CD4-positive, alpha-beta T cell treated with Interferon alpha-2 for 1 hour (primary cell): ENCODE measurements at places on chromosomes 5 and 9.

DNA sequence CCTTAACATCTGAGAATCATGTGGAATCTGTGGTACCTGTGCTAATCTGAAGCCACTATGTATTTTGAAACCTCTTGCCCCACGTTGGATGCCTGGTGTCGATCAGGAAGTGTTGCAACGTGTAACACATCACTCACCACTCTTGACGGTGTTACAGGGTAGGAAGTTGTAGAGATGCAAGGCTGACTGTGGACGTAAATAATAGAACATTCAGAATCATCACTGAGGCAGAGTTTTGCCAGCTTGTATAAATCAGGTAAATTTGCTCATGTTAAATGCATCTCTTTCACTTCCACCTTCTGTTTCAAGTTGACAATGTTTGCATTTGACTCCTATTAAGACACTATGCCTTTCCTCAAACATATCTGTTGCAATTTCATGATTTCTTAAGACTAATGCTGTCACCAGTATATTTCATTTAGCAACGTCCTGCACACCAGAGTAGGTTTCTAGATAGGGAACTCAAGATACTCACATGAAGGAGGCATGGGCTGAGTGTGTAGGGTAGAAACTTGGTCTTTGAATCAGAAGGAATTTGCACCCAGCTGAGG lies 38.1 kb downstream of the BASP1 start:
- DNase-seq = no peak

DNA sequence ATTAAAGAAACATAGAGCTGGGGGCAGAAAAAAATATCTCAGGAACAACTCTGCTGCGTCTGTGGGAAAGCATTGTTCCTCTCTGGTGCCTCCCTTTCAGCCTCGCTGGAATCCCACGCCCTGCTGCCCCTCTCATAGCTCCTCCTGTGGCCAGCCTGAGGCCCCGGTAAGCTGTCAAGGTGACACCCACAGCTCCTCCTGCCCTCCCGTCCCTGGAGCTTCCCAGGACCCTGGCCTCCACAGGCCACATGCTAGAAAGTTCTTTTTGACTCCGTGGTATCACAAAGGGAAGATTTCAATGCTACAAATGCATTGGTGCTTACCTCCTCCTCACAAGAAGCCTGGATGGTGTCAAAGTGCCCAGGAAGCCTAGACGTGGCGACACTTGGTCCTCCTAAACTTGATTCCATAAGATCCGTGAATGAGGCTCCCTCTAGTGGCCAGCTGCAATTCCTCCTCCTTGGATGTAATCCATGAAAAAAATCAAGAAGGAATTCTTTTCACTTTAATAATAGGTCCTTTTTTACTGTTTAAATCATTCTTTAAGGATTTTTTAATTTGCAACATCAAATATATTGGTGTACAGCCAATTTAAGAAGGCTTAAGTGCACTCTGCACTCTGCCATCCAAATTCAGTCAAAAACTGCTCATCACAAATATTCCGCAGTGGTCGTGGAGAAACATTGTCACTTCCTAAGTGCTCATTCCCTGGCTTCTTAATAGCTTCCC lies 104.9 kb downstream of the CFAP90 start:
- peak; percentile 28 for DNase-seq

DNA sequence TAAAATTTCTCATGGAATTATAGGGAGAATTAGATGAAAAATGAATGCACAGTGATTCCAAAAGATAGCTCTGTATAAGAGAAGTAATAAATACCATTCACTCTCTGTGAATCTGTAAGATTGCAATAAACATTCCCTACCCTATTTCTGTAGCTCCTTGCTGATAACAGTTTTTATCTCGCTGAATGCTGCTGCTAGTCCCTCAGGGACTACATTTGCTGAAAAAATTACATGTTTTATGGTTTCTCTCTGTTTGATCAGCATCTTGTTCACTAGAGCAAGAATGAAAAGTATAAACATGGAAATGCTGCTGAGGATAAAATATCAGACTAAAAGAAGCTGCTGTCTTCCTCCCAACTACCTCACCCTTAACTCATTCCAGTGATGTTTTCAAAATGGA lies 44.3 kb upstream of the TYRP1 start:
- DNase-seq = no peak

DNA sequence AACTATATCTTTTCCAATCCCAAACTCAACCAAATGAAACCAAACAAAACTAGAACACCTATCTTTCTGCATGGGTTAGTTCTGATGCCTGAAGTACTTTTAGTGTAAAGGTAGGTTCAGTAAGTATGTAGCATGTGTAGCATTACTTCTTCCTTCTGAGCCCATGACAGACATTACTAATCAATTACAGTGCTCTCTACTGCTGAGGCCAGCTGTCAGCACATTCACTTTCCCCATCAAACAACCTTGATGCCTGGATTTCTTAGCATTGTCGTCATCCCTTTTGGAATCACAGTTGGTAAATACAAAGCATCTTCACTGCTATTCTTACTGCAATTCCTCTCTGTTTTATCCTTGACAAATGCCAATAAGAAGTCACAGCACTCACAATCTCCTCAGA lies 103.2 kb downstream of the PTTG1 start:
- DNase-seq = no peak

DNA sequence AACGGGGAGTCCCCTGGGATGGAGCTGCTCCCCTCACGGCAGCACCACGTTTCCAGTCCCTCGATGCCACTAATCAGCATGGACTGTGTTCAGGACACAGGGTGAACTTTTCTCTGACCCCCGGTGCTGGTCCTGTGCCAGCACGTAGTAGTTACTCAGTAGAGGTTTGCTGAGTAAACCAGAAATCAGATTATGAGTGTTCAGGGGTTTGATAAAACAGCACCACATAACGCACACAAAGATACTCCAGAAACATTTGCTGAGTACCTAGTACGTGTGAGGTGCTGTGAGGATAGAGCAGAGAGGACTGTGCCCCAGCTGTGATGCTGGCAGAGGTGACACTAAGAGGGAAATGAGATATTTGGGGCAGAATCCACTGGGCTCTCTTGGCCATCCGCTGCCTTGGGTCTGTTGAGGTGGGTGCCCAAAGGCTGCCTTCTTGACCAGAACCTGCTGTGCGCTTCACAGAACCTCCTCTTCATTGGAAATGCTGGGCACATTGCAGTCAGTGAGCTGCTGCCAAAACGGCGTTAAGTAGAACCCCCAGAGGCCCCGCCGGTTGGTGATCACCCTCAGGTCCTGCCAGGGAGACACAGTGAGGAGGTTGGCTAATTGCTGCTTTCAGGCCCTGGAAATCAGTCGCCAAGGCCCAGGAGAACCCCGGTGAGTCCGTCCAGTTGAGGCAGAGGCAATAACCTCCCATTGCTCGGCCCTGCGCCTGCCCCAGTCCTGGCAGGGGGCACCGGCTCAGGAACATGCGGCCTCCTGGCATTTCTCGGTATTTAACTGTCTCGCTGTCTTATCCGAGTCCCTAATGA lies 49.4 kb downstream of the NEURL1B start:
- DNase-seq = no peak

DNA sequence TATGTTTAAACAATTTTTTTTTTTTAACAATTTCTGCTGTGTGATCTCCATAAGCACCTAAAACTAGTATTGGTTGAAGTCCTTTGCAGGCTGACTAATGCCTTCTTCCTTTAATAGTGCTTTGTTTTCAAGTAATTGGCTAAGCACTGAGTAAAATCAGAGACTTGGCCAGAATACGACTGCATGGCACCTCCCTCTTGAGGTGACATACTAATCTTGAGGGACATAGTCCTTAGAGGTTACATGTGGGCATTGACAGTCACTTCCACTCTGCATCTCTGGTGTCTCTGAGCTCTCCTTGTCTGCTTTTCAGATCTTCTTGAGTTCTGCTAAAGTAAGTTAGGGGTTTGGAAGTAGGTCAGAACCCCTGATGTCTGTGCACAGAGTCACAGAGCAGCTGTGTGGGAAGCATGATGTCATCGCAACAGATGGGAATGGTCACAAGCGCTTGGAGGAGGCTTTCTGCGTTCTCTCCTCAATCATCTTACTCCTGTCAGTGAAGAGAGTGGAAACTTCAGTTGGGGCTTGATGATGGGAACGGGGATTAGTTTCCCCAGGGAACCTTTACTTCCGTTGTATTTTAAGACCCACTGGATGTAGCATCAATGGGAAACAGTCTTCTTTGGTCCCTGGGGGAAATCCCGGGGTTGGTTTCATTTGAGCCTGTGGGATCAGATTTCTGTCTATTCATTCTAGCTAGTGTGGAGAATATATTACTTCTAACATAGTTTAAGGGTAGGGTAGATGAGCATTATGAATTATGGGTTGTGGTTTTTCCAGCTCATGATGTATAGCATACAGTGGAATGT lies 136.9 kb downstream of the ARHGAP26 start:
- DNase-seq = no peak

GRCh38 chr9:88280816-88281382 lies 107.3 kb upstream of the SPIN1 start:
- no peak for DNase-seq

GRCh38 chr5:78638973-78639669 lies 9.5 kb downstream of the LHFPL2 start:
- DNase-seq = no peak

GRCh38 chr9:89675058-89675742 lies 70.4 kb downstream of the GADD45G start:
- no peak for DNase-seq

- no peak for DNase-seq
These were observed 38.6 kb downstream of the NFIB start for GRCh38 chr9:14275331-14275730.

DNA sequence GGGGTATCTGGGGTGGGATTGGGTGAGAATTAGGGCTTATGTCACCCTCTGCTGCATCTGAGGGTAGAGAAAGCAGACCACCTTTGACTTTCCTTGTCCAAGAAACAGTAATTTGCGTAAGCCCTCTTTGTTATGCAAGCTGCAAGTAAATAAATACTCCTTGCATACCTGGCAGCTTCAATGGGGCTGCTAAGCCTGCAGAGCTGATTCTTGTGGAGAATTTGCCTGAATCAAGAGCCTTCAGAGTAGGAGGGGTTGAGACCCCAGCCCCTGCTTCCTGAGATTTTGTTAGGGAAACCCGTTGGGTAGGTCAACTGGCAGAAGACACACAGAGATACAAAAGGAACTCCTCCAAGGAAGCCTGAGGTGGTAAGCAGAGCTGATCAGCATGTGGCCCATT lies 515.1 kb downstream of the DMAC1 start:
- DNase-seq = no peak

DNA sequence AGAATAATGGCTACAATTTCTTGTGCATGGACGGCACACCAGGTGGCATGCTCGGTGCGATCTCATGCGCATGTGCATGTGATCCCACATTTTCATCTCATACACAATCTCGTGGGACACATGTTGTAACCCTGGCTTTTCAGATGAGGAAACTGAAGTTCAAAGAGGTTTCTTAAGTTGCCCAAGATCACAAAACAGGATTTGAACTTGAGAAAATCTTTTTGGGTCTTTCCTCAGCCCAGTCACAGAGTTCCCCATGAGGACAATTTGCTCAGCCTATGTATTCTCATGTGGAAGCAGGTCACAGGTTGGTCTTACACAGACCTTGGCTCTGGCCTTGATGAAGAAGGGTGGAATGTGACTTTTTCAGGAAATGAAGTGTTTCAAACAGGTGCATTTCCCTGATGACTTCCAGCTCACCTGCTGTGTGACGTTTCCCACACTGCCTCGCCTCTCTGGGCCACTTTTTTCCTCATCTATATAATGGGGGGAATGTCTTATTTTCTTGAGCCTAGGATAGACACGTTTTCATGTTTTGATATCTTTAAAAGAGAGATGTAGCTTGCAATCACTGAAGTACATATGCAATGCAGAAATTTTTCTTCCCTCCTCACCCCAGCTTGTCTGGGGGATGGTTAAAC lies 7.1 kb upstream of the ORM1 start:
- DNase-seq = no peak

DNA sequence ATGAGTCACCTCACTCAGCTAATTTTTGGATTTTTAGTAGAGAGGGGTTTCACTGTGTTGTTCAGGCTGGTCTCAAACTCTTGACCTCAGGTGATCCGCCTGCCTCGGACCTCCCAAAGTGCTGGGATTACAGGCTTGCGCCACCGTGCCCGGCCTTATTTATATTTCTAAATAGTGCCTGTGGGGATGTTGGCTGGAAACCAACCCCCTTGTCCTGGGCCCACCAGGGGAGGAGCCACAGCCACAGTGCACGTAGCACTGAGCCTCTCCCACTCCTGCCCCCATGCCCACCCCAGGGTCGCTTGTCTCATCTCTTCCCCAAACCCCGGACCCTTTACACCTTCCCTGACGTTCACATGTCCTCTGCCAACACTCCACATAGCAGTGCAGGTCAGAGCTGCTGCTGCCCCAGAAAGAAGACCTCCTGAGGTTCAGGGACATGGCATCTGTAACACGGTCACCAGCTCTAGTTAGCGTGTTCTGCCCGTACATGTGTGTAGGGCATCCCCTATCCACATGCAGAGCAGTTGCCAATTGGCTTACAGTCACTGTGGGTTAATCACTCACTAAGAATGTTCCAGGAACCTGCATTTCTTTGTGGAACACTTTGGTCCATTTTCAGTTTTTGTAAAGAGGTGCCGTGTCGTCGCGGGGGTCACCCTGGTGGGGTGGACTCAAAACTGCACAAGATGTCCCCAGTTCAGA lies 10.2 kb upstream of the MRPS2 start:
- DNase-seq = no peak

DNA sequence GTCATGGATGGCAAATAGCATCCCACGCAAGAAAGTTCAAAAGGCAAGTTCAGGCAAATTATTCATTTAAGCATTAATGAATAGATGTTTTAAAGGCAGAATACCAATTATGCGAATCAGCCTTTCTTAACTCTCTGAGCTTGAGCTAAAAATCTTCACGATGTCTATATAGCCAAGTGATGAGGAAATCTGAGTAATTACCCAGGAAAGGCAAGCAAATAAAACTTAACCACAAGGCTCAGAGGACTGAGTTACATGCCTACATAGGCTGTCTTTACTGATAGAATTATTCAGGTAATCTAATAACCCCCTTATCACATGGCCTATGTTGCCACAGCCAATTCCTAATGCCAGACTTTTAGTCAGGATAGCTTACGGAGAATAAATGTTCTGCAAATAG lies 120.8 kb upstream of the MTAP start:
- DNase-seq = no peak

- DNase-seq = no peak
These were observed 153.9 kb downstream of the ARRDC3 start for GRCh38 chr5:91229031-91229727.

DNA sequence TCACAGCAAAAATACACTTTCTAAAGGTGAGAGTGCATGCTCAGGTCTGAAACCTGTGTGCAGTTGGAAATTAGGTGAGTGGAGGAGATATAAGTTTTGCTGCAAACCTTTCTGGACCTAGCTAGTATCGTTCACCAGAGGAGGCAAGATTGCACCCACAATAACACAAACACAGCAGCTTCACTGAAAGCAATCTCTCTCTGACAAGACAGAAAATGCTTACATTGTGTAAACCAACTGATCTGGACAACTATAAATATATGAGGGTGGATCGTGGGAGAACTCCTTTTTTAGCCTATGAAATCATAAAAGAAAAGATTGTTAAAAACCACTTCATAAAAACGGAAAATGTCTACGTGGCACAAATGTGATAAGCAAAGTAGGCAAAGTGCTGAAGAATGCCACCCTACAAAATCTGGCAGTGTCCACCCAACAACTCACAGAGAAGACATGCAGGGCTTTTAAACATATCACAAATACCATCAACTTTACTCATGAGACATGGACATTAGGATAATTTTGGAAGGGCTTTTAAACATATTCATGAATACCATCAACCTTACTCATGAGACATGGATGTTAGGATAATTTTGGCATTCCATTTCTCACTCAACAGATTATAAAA lies 134.3 kb downstream of the CDH18 start:
- DNase-seq = no peak
